ENCODE measurements at places on chromosomes 12 and 14. TPM values are rescaled to one million over a fixed set of nuclear protein-coding genes. Genes with fewer than 3 reads are reported as not detected.

- no peak overlapping the region for H3K4me3 ChIP-seq
- no peaks in the 10 kb centered on the region for H3K4me1 ChIP-seq
- no peaks in the 10 kb centered on the region for H3K36me3 ChIP-seq
- H3K27ac ChIP-seq = no peak overlapping the region
Measured at GRCh38 chr14:76396714-76397187, 20.8 kb downstream of the ESRRB start.

GRCh38 chr12:107864235-107864634, 89.7 kb downstream of the ASCL4 start:
- H3K27me3 ChIP-seq = no peaks in the 10 kb centered on the region
- no peak for DNase-seq
- H3K4me1 ChIP-seq = no peaks in the 10 kb centered on the region
- H3K27ac ChIP-seq = no peak overlapping the region
- H3K4me3 ChIP-seq = no peak overlapping the region
- no peaks in the 10 kb centered on the region for H3K36me3 ChIP-seq

GRCh38 chr12:5630726-5631125, 198.8 kb downstream of the NTF3 start:
- no peak overlapping the region for H3K4me3 ChIP-seq
- H3K36me3 ChIP-seq = no peaks in the 10 kb centered on the region
- H3K27me3 ChIP-seq = no peaks in the 10 kb centered on the region
- no peak overlapping the region for H3K27ac ChIP-seq

GRCh38 chr12:108653082-108653516, 19.4 kb upstream of the SELPLG start:
- no peaks in the 10 kb centered on the region for H3K4me1 ChIP-seq
- no peak for DNase-seq
- H3K4me3 ChIP-seq = no peak overlapping the region
- H3K27me3 ChIP-seq = no peaks in the 10 kb centered on the region
- H3K36me3 ChIP-seq = no peaks in the 10 kb centered on the region

DNA sequence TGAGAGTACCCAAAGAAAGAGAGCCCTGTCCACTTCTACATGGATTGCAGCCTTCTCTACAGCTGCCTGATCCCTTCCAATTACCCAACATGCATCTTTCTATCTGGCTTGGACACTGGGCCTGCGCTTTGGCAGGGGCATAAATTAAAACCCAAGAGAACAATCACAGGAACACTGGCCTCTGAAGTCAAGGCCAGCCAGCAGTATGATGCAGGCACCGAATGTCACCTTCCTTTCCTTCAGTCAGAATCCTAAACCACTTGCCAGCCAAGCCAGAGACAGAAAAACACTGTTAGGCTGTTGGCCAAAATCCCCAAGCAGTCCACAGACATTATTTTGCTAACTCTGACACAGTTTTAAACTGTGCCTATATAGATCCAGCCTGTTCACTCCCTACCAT, 113.7 kb downstream of the DUSP6 start:
- H3K36me3 ChIP-seq = no peaks in the 10 kb centered on the region
- no peak overlapping the region for H3K27ac ChIP-seq
- DNase-seq = no peak
- H3K4me3 ChIP-seq = no peak overlapping the region
- H3K27me3 ChIP-seq = no peaks in the 10 kb centered on the region

GRCh38 chr14:67644428-67644827, 24.7 kb downstream of the ARG2 start:
- 0 out of 2 replicates have a peak, but pooled peaks cover 10% of the 10 kb centered on the region for H3K4me1 ChIP-seq
- H3K4me3 ChIP-seq = no peak overlapping the region
- DNase-seq = no peak
- H3K36me3 ChIP-seq = peaks cover 2% of the 10 kb centered on the region
- H3K27ac ChIP-seq = no peak overlapping the region

DNA sequence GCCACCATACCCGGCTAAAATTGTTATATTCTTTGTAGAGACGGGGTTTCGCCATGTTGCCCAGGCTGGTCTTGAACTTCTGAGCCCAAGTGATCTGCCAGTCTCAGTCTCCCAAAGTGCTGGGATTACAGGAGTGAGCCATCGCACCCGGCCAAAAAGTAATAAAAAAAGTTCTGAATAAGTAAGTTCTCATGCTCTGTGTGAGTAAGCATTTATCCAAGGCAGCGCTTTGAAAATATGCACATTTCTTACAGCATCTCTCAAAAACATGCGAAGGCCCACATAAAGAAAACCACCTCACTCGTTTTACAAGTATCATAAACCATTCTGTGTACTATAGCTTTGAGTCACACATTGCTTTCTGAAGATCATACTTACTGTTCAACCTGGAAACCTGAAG, 8.6 kb downstream of the GIT2 start:
- H3K27ac ChIP-seq = no peak overlapping the region
- H3K27me3 ChIP-seq = no peaks in the 10 kb centered on the region
- H3K4me3 ChIP-seq = no peak overlapping the region
- no peaks in the 10 kb centered on the region for H3K36me3 ChIP-seq
- no peaks in the 10 kb centered on the region for H3K4me1 ChIP-seq
- DNase-seq = no peak

DNA sequence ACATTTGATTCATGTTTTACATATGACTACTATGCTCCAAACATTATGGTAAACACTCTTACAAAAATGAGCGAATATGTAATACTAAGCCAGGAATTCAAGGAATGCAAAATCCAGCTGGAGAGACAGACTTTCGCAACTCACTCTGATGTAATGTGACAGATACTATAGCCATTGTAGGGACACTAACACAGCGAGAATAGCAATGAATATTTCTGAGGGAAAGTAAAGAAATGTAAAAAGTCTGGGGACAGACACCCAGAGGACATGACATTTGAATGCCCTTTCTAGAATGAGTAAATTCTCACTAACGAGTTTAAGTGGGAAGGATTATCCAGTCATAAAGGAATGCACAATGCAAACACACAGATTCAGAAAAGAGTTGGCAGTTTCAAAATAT, 121.9 kb downstream of the PIK3C2G start:
- H3K4me1 ChIP-seq = peaks cover 17% of the 10 kb centered on the region
- H3K27me3 ChIP-seq = no peaks in the 10 kb centered on the region
- peak overlapping the region; percentile 78 for H3K27ac ChIP-seq
- H3K4me3 ChIP-seq = no peak overlapping the region

DNA sequence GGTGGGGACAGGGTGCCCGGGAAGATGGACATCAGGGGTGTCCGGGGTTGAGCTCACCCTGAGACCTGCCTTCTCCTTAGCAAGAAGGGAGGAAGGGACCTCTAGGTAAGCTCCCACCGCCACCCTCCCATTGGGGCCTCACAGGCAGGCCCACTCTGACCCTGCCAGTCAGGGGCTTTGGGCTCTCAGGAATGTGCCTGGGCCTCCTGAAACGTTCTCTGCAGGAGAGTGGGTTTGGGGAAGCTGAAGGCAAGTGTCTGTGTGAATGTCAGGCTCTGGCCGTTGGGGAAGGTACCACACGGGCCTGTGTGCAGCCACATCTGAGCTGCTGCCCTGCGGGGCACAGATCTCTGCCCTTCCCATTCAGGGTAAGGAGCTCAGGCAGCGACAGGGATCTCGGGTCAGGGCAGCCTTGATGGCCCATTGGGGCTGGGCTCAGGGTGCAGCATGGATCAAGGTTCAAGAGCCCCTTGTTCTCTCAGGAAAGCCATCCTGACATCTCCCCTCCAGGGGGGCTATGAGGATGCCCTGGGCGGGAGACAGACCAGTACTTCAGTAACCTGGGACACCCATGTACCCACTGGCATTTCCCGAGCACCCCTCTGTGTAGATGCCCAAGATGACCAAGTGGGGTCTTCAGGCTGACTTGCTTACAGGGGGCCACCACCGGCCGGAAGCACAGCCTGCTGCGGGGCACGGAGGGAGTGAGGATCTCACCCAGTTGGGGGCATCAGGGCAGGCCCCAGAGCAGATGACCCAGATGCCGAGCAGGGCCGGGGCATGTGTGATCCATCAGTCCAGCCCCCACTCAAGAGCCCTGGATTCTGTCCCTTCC, 29.7 kb downstream of the FAM222A start:
- H3K4me3 ChIP-seq = no peak overlapping the region
- no peak overlapping the region for H3K27ac ChIP-seq
- DNase-seq = peak; percentile 31
- no peaks in the 10 kb centered on the region for H3K27me3 ChIP-seq
- H3K4me1 ChIP-seq = peaks cover 47% of the 10 kb centered on the region

DNA sequence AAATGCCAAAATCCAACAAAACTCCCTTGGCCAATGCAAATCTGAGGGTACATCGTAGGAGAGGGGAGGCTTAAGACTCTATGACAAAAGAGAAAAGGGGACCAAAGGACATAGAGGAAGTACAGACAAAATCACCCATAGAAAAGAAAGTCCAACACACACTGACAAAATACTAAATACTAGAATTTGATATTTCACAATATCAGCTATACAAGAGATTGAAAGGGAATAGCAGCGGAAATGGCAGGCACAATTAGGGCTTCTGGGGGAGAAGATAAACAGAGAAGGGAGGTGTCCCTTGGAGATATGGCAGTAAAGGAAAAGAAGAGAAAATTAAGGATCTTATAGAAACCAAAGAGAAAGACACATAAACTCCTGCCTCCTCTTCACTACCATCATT, 29.0 kb downstream of the ATP2B1 start:
- no peaks in the 10 kb centered on the region for H3K36me3 ChIP-seq
- H3K27me3 ChIP-seq = no peaks in the 10 kb centered on the region
- H3K27ac ChIP-seq = no peak overlapping the region
- H3K4me3 ChIP-seq = no peak overlapping the region
- peaks cover 16% of the 10 kb centered on the region for H3K4me1 ChIP-seq

GRCh38 chr14:105999361-106000028, 473.1 kb downstream of the TMEM121 start:
- DNase-seq = no peak
- H3K36me3 ChIP-seq = no peaks in the 10 kb centered on the region
- no peak overlapping the region for H3K27ac ChIP-seq
- no peak overlapping the region for H3K4me3 ChIP-seq

DNA sequence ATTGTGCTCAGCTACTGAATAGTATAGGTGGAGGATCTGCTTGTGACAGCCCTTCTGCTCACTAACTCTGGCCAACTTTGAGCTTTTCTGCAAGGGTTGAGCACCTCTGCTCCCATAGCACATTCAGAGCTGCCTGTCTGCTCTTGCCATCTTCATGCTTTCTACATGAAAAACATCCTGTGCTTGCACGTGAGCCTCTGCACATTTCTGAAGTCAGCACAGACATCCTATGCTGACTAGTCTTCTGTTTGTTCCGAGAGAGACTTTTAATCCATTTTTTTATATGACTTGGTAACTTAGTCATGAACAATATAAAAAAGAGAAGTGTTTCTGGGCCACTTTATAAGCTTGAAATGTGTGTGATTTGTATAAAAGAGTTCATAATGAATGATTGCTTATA, 969.3 kb downstream of the TMTC2 start:
- H3K27me3 ChIP-seq = no peaks in the 10 kb centered on the region
- H3K27ac ChIP-seq = no peak overlapping the region
- H3K4me3 ChIP-seq = no peak overlapping the region
- DNase-seq = no peak

DNA sequence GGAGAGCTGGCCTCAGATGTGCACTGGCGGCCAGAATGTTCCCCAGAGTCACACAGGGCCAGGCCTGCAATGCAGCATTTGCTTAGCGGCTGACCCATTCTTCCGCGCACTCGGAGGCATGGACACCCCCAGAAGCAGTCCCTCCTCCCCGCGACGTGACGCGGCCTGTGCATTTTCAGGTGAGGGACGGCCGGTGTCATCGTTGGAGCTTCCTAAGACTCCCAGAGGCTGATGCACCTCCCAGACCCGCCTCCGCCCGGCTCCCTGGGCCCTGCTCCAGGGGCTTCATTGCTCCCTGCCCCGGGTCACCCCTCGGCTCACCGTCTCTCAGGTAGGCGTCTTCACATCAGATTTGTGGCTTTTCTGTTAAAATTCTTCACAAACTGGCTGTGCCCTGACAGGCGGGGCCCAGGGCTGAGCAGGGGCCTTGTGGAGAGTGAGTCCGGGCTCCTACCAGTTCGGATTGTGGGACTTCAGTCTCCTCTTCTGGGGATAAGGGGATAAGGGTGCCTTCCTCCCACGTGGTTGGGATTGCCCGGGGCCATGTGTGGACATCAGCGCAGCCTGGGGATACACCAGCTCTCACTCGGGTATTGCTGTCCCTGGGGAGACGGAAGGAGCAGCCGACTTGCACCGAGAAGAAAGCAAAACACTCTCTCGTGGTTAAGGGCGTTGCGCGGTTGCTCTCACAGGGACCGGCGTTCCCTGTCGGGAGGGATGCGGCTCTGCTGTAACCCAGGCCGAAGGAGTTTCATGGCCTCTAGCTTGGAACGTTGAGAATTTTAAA, 249.1 kb downstream of the ADGRD1 start:
- H3K36me3 ChIP-seq = no peaks in the 10 kb centered on the region
- no peak overlapping the region for H3K4me3 ChIP-seq
- no peak for DNase-seq
- H3K4me1 ChIP-seq = no peaks in the 10 kb centered on the region
- H3K27me3 ChIP-seq = no peaks in the 10 kb centered on the region
- H3K27ac ChIP-seq = no peak overlapping the region

GRCh38 chr12:52524241-52524897, 4.2 kb upstream of the KRT5 start:
- no peak for DNase-seq
- H3K4me1 ChIP-seq = peaks cover 19% of the 10 kb centered on the region
- no peak overlapping the region for H3K4me3 ChIP-seq
- H3K36me3 ChIP-seq = no peaks in the 10 kb centered on the region
- H3K27me3 ChIP-seq = no peaks in the 10 kb centered on the region

- no peaks in the 10 kb centered on the region for H3K27me3 ChIP-seq
- H3K4me3 ChIP-seq = no peak overlapping the region
- no peaks in the 10 kb centered on the region for H3K4me1 ChIP-seq
- no peaks in the 10 kb centered on the region for H3K36me3 ChIP-seq
- H3K27ac ChIP-seq = no peak overlapping the region
Measured at GRCh38 chr14:103201801-103202200, 78.5 kb downstream of the TNFAIP2 start.

DNA sequence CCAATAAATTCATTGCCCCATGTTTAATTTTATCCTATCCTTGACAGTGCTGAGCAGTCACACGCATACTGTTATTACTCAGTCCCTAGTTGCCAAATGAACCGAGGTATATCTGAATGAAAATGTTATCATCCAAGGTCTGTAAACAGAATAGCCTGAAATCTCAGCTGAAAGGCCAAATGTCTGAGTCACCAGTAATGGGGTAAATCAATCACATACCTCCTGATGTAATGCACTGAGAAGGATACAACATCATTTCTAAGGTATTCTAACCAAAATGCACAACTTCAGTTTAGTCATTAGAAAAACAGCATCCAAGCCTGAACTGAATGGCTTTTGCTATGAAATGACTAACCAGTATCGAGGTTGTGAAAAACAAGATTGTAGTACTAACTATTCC, 228.6 kb downstream of the DPF3 start:
- DNase-seq = no peak
- no peak overlapping the region for H3K4me3 ChIP-seq
- H3K36me3 ChIP-seq = no peaks in the 10 kb centered on the region
- H3K4me1 ChIP-seq = peaks cover 12% of the 10 kb centered on the region
- no peak overlapping the region for H3K27ac ChIP-seq

GRCh38 chr12:57368349-57369095, 62.3 kb downstream of the R3HDM2 start:
- no peaks in the 10 kb centered on the region for H3K27me3 ChIP-seq
- H3K4me1 ChIP-seq = peaks cover 37% of the 10 kb centered on the region
- peak overlapping the region; percentile 90 for H3K27ac ChIP-seq
- DNase-seq = peak; percentile 91
- no peak overlapping the region for H3K4me3 ChIP-seq

The FLRT2 gene
- 0.43 TPM for total RNA-seq

The OS9 gene
- 182 TPM for total RNA-seq

The PTHLH gene
- total RNA-seq = not detected

The TAC3 gene
- total RNA-seq = 3.1 TPM

The FBLN5 gene
- 13.9 TPM for total RNA-seq

The RNASE3 gene
- total RNA-seq = not detected

The LRFN5 gene
- total RNA-seq = not detected

The SLC17A8 gene
- not detected for total RNA-seq

The GPR162 gene
- total RNA-seq = 1.2 TPM

The ZFYVE26 gene
- 27.2 TPM for total RNA-seq

The HOXC4 gene
- 4.1 TPM for total RNA-seq
